T-helper 17 cell (primary cell): ENCODE measurements at places on chromosomes 16 and 17.

DNA sequence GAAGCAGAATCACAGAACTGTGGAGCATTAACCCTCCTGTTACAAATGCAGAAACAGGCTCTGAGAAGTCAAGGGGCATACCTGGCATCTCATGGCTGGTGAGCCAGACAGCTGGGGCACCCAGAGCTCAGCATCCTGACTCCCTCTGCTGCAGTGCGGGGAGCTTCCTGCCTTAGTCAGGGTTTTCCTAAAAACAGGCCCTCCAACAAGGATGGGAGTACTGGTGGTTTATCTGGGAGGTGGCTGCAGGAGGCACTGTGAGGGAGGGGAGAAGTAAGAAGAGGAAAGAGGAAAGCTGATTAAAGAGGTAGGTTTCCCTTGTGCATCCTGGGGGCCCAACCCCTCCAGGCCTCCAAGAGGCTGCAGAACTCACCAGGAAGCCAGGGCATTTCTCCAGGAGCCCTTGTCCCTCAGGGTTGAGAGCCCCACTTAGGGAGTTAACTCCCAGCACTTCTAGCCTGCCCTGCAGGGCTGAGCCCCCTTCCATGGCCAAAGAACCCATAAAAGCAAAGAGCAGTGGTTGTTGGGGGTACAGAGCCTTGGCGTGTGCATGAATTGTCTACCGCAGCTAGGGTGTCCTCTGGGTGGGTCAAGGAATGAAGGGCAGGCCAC is 261.5 kb upstream of the RPL38 start:
- peaks cover 46% of the 10 kb centered on the region for H3K27me3 ChIP-seq
- H3K4me3 ChIP-seq = no peak overlapping the region
- H3K36me3 ChIP-seq = peaks cover 8% of the 10 kb centered on the region

GRCh38 chr17:17349724-17350106 is 46.5 kb downstream of the NT5M start:
- H3K4me1 ChIP-seq = no peaks in the 10 kb centered on the region
- no peaks in the 10 kb centered on the region for H3K36me3 ChIP-seq
- H3K27me3 ChIP-seq = no peaks in the 10 kb centered on the region
- no peak overlapping the region for H3K27ac ChIP-seq

GRCh38 chr17:7684851-7685532 is 2.3 kb downstream of the TP53 start:
- H3K4me3 ChIP-seq = peak overlapping the region; percentile 97
- H3K27me3 ChIP-seq = no peaks in the 10 kb centered on the region
- no peak for DNase-seq
- H3K36me3 ChIP-seq = peaks cover 2% of the 10 kb centered on the region

- H3K36me3 ChIP-seq = no peaks in the 10 kb centered on the region
- peak; percentile 63 for DNase-seq
- H3K4me1 ChIP-seq = peaks cover 13% of the 10 kb centered on the region
These were observed at the start of gene SARM1 for GRCh38 chr17:28371245-28372202. Gene SARM1 (plus strand): TSS chr17:28371694. CDS start chr17:28372033, 339 bp downstream.

DNA sequence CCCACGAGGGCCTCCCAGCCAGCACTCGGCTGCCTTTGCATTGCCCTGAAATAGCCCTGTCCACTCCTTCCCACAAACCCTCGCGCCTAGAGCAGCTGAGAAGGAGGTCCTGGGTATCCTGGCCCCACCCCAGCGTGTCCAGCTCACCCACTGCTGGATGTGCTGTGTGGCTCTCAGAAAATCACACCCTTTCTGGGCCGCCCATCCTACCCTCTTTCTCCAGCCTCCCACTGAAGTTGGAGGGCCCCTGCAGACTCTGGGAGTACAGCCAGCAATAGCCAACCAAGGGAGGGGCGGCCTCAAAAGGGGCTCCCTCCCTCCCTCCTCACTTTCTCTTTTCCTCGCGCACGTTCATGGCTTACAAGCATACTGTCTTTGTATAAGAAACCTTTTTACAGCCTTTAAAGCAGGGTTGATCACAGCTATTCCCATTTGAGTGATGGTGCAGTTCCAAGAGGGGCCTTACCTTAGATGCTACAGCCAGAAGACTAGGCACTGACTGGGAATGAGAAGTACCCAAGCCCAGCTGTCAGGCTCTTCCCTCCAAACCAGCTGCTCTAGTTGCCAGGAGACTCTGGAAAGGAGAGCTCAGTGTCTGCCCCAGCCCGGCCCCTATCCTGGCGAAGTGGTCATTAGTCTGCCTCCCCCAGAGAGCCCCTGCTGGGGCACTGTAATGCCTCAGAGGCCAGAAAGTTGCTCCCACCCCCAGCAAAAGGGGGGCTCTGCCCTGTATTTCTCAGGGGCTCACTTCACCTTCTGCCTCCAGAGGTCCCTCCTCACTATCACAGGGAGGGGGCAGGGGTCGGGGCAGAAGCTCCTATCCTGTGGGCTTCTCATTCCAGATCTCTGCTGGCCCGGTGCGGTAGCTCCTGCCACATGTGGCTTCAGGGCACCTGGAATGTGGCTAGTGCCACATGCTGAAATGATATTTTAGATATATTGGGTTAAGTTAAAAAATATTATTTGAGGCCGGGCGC is 38.1 kb downstream of the DCAKD start:
- no peak overlapping the region for H3K27ac ChIP-seq
- DNase-seq = no peak
- H3K4me1 ChIP-seq = peaks cover 4% of the 10 kb centered on the region
- peaks cover 41% of the 10 kb centered on the region for H3K27me3 ChIP-seq
- no peak overlapping the region for H3K4me3 ChIP-seq

- H3K4me3 ChIP-seq = peak overlapping the region; percentile 90
- peaks cover 6% of the 10 kb centered on the region for H3K36me3 ChIP-seq
- peaks cover 30% of the 10 kb centered on the region for H3K4me1 ChIP-seq
- H3K27me3 ChIP-seq = no peaks in the 10 kb centered on the region
- peak overlapping the region; percentile 62 for H3K27ac ChIP-seq
- no peak for DNase-seq
These were observed 794 bp downstream of the SMG6 start for GRCh38 chr17:2302778-2303203.

GRCh38 chr17:16282522-16282921 is 65.5 kb downstream of the PIGL start:
- H3K4me3 ChIP-seq = no peak overlapping the region
- H3K27me3 ChIP-seq = no peaks in the 10 kb centered on the region
- H3K36me3 ChIP-seq = no peaks in the 10 kb centered on the region

DNA sequence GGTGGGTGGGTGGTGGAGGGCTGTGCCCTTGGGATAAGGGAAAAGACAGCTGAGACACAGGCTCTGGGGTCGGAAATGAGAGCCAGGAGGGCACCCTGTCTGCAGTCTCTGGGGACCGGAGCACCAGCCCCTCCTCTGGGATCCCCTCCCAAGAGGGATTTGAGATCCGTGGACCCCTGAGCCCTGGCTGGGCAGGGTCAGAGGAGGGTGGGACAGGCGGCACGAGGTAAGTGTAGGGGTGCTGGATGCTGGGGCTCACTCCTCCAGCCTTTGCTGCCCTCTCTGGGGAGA is 425 bp downstream of the SGSH start:
- H3K27ac ChIP-seq = peak overlapping the region; percentile 97
- H3K4me1 ChIP-seq = peaks cover 32% of the 10 kb centered on the region
- H3K27me3 ChIP-seq = no peaks in the 10 kb centered on the region
- DNase-seq = no peak

- H3K4me3 ChIP-seq = no peak overlapping the region
- peaks cover 26% of the 10 kb centered on the region for H3K4me1 ChIP-seq
- no peak overlapping the region for H3K27ac ChIP-seq
- peaks cover 4% of the 10 kb centered on the region for H3K27me3 ChIP-seq
These were observed 89.1 kb downstream of the RGS9 start for GRCh38 chr17:65226227-65226626.

DNA sequence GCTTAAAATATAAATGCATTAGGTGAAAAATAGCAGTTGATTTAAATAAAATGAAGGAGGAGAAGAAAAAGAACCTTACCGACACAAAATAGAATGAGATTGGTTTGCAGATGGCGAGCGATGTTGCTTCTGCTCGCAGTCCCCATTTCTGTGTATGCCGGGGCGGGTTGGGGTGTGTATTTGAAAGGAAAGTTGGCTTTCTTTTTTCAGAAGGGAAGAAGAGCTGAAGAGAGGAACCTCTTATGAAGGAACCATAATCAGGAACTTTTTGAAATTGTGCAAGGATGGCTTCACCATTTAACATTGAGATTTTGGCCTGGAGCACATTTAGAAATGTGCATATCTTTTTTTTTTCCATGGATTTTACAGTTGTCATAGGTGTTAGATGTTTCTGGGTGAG is at the start of gene IGSF6:
Gene IGSF6, minus strand, starts transcription at position 156 of the 400 bp plus-strand sequence. Its CDS starts 10 bp downstream, at position 146.
- H3K27me3 ChIP-seq = no peaks in the 10 kb centered on the region
- H3K27ac ChIP-seq = peak within 1 kb of the TSS; percentile 73
- DNase-seq = no peak
- H3K36me3 ChIP-seq = peaks cover 3% of the 10 kb centered on the region

GRCh38 chr16:50474138-50474537 is 74.1 kb upstream of the NKD1 start:
- no peak for DNase-seq
- H3K4me1 ChIP-seq = peaks cover 7% of the 10 kb centered on the region
- no peak overlapping the region for H3K4me3 ChIP-seq
- H3K27ac ChIP-seq = no peak overlapping the region

DNA sequence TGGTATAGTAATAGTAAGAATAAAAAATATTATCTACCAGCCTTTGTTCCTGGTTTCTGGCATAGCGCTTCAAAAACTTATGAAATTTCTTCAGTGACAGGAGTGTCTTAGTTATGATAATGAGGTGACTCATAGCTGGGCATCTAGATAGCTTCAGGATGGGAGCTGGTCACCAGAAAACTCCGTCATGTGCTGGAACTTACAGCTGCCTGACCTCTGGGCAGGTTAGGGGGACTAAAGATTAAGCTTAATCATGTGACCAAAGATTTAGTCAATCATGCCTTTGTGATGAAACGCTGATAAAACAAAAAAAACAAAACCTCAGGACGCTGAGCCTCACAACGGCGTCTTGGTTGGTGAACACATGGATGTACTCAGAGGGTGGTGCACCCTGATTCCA is 154.2 kb downstream of the MYO1D start:
- H3K4me1 ChIP-seq = no peaks in the 10 kb centered on the region
- H3K27me3 ChIP-seq = no peaks in the 10 kb centered on the region
- H3K27ac ChIP-seq = no peak overlapping the region
- no peak overlapping the region for H3K4me3 ChIP-seq
- DNase-seq = no peak
- H3K36me3 ChIP-seq = peaks cover 8% of the 10 kb centered on the region

DNA sequence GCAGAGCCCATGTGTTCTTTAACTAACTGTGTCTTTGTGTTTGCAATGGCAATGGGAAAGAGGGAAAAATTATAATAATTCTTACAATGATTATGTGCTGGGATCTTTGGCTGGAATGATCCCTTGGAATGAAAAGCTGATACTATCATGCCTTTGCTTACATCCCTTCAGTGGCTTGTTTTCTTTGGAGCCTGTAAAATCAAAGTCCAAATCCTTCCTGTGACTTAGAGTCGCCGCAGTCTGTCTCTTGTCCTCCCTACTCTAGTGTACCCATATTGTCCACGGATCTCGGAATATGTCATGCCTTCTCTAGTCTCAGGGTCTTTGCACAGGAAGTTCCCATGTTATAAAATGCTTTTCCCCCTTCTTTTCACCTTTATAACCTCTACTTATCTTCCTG is 111.7 kb upstream of the MAF start:
- H3K36me3 ChIP-seq = no peaks in the 10 kb centered on the region
- H3K27ac ChIP-seq = no peak overlapping the region
- no peak for DNase-seq
- H3K4me3 ChIP-seq = no peak overlapping the region
- H3K27me3 ChIP-seq = peaks cover 7% of the 10 kb centered on the region
- H3K4me1 ChIP-seq = peaks cover 11% of the 10 kb centered on the region

- DNase-seq = no peak
- H3K27me3 ChIP-seq = peaks cover 32% of the 10 kb centered on the region
- H3K36me3 ChIP-seq = peaks cover 2% of the 10 kb centered on the region
- no peak overlapping the region for H3K27ac ChIP-seq
- H3K4me3 ChIP-seq = no peak overlapping the region
These were observed 399.5 kb upstream of the TNRC6C start for GRCh38 chr17:77558846-77559626.

- no peaks in the 10 kb centered on the region for H3K27me3 ChIP-seq
- H3K27ac ChIP-seq = peak overlapping the region; percentile 98
- peaks cover 5% of the 10 kb centered on the region for H3K36me3 ChIP-seq
- DNase-seq = no peak
- H3K4me1 ChIP-seq = peaks cover 75% of the 10 kb centered on the region
These were observed 22.2 kb downstream of the FAM117A start for GRCh38 chr17:49741692-49742076.

DNA sequence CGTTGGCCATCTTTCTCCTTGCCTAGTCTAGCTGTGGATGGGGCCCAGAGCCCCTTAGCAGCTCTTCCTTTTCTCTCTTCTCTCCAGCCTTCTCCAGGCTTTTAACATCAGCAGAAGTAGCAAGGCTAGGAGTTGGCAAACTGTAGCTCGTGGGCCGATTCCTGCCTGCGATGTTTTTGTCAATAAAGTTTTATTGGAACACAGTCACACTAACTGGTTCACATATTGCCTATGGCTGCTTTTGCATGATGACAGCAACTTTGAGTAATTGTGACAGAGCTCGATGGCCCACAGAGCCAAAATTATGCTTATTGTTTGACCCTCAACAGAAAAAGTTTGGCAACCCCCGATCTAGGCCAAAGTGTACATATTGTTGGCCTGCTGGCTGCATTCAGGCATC is 199.9 kb downstream of the RBFOX1 start:
- H3K27ac ChIP-seq = no peak overlapping the region
- H3K4me3 ChIP-seq = no peak overlapping the region
- H3K4me1 ChIP-seq = no peaks in the 10 kb centered on the region
- DNase-seq = no peak

DNA sequence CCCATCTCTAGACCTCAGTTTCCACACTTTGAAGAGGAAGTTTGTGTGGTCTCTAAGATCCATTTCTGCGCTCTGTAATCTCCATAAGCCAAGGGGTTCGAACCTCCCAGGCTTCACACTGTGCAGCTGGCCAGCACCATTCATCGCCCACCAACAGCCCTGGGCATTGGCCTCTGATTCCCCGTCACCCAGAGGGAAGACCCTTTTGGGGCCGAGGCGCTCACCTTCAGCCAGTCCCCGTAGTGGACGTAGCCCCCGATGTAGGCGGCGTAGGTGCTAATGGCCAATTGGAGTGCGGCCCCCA is 678 bp downstream of the TMEM101 start:
- peak overlapping the region; percentile 96 for H3K27ac ChIP-seq
- H3K36me3 ChIP-seq = peaks cover 8% of the 10 kb centered on the region
- H3K4me1 ChIP-seq = peaks cover 7% of the 10 kb centered on the region
- DNase-seq = no peak
- peak overlapping the region; percentile 100 for H3K4me3 ChIP-seq
